ENCODE measurements at places on chromosomes 5 and 9.

DNA sequence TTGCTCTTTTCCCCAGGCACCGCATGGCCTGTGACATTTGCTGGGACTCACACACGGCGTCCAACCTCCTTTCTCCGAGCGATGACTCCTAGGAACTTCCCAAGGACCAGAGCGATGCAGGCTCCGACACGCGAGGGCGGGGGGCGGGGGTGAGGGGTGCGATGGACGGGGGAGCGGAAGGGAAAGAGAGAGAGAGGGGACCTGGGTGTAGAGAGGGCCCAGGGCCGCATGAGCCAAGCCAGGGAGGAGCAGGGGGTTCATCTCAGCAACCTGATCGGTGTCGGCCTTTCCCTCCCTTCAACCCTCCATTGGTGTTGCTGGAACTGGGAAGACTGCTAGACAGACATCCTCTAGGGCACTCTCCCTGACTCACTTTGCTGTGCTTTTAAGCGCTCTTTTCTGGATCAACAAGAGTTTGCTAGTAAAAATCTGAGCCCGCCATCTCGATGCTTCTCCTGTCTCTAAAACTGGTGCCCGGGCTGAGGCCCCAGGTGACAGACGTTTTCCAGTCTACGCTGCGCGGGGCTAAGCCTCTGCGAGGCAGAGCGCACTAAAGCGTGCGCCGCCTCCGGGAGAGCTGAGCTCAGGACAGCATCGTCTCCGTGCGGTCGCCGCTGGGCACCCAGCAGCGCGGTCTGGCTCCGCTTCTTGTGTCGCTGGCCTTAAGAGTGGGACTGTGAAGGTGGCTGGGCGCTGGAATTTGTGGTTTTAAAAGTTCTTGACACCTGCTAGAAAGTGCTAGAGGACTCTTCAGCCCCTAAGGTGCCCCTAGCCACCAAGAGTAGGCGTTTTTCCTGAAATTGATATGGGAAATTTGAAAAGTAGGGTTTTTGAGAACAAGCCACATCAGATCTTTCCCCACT is 1.0 kb upstream of the TSLP start:
- no peak for DNase-seq

GRCh38 chr5:105953616-105954015 is 1717.1 kb downstream of the EFNA5 start:
- DNase-seq, result no peak

- no peak for DNase-seq
These were observed 34.6 kb upstream of the ARHGAP26 start for GRCh38 chr5:142735323-142736246.

DNA sequence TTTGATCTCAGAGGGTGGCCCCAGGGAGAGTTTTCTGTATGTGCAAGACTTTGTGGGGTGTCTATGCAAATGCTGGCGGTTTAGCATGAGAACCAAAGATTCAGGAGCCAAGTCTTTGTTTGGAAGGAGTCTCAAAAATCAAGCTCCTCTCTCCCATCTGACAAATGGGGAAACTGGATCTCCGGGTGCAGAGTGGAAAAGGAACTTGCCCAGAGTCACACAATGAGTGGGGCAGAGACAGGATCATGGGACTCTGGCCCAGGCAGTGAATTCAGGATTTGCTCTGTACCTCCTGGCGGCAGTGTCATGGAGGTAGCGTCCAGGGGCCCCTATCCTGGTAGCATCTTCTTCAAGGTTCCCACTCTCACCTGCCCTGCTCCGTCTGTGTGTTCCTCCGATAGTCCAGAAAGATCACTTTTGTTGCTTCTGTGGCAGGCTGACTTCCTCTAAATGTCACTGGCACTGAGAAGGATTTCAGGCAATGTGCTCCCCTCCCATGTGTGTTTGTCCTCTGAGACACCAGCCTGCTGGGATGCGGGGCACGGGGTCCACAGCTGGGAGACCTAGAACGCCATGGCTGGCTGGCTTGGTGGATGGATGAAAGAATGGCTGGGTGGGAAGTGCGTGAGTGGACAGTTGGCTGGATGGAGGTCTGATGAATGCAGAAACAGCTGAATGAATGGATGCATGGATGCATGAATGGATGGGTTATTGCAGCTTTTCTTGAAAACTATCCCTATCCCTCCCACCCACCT is 3.6 kb downstream of the CCL19 start:
- DNase-seq, result no peak

DNA sequence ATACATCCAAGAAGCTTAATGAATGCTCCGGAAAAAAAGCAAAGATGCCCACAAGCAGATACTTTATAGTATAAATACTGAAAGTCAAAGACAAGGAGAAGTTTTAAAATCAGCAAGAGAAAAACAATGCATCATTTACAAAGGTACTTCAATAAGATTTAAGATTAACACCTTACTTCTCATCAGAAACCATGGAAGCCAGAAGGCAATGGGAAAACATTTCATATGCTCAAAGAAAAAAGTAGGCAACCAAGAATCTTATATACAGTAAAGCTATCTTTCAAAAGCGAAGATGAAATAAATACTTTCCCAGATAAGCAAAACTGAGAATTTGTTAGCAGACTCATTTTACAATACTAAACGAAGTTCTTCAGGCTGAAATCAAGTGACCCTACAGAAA is 51.1 kb downstream of the ABHD17B start:
- no peak for DNase-seq

DNA sequence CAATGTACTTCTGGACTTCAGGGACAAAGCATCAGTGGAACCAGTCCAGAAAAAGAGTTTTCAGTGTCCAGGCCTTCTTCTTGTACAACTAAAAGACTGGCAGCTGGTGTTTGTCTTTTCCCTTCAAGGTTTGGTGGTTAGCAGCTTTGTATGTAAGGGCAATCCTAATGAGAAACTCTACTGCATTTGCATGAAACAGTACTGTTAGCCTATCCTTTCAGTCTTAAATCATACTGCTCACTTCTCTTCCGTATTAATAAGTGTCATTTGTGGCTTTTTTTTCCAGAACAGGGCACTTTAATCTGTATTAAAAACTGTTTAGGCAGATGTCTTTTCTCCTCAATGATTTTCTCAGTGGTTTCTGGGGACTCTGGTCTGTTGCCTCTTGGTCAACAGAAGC is 48.9 kb downstream of the FAM174A start:
- DNase-seq, result no peak

- DNase-seq, result no peak
These were observed 30.9 kb upstream of the RAI14 start for GRCh38 chr5:34625246-34625645.

DNA sequence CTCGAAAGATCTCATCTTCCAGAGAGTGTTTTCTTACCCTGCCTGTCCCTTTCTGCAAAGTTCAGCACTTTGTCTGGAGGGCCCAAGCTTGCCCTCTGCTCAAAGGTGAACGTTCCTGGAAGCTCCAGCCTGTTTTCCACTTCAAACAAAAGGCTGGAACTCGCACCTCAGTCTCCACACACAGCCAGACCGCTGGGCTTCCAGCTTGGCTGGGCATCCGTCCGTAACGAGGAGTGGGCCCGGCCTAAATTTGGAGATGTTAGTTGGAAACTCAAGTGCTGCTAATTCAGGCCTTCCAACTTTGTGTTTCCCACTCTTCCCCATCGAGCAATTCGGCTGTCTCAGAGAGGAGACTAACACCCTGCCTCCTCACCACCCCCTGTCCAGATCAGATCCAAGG is 35.1 kb downstream of the FGF18 start:
- DNase-seq, result no peak

DNA sequence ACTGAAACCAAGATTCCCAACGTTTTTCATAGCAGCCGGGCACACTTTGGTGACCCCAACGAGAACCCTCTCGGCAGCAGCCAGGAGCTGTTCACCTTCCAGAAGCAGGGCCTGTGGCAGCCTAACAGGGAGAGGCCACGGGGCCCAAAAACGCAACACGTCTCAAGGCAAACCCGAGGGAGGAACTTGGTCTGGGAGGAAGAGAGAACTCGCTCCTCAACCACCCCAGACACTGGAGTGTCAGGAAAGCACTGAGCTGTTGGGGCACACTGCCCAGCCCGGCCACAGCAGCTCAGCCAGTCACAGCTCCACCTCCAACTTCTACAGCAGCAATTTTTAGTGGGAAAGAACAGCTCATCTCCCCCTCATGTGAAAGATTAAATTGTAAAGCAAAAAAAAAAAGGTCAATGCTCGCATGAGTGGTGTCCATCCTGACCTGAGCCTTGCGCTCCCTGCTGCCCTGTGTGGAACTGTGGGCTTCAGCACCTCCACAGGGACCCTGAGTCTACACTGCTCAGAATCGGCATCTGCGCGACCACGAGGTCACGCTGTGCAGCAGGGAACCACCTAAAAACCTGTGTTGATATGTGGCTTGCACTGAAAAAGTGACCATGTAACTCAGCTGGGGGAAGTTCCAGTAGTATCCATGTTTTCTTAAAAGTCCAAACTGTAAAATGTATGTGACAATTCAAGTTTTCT is 55.0 kb downstream of the IPPK start:
- DNase-seq, result no peak

- no peak for DNase-seq
These were observed 163.4 kb downstream of the RGS3 start for GRCh38 chr9:113626735-113627495.

GRCh38 chr9:79742110-79742721 is 170.5 kb downstream of the TLE4 start:
- DNase-seq, result no peak

- no peak for DNase-seq
These were observed 302.3 kb downstream of the ARL15 start for GRCh38 chr5:54007827-54008777.

GRCh38 chr5:149682532-149683075 is 47.5 kb upstream of the PPARGC1B start:
- DNase-seq, result no peak

DNA sequence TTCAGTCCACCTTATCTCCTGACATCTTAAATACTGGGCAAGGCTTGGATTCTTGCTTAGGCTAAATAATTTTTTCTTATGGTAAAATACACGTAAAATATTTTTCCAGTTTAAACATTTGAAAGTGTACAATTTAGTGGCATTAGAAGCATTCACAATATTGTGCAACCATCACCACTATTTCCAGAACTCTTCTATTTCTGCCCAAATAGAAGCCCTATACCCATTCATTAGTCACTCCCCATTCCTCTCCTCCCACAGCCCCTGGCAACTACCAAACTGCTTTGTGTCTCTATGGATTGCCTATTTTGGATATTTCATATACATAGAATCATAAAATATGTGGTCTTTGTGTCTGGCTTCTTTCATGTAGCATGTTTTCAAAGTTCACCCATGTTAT is 57.6 kb downstream of the IL31RA start:
- no peak for DNase-seq

GRCh38 chr5:109876941-109877669 is 187.4 kb downstream of the MAN2A1 start:
- no peak for DNase-seq

DNA sequence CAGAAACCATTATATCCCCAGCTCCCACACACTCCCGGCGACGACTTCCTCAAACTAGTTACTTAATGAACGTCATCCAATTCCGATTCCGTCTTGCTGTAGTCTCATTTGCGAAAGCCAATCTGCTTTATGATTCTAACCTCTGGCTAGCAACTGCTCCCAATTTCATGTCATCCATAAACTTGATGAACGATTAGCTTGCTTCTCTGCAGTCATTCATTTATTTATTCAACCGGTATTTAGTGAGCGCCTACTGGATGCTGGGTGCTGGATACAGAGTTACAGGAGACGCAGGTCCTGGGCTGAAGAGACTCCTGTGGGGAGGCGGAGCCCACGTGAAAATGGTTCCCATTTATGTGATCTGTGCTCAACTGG is 46.2 kb downstream of the TSPAN17 start:
- no peak for DNase-seq

DNA sequence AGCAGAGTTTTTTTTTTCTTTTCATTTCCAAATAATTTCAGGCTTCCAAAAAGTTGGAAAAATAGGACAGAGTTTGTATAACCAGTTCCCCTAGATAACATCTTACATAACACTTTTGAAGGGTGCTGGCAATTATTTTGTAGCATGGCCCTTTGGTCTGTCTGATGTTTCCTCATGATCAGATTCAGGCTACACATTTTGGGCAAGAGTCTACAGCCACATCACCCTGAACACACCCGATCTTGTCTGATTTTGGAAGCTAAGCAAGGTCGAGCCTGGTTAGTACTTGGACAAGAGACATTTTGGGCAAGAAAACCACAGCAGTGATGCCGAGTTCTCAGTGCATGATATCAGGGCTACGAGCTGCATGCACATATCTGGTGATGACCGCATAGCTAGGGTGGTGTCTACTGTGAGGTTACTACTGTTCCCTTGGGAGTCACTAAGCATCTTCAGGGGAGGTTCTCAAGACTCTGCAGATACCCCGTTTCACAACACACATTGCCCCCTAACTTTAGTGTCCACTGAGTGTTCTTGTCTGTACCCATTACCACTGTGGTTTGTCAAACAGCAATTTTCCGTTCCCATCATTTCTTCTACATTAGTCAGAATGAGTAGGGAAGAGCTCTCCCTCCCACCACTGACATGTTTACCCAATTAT is 86.2 kb downstream of the TTC39B start:
- DNase-seq, result no peak

DNA sequence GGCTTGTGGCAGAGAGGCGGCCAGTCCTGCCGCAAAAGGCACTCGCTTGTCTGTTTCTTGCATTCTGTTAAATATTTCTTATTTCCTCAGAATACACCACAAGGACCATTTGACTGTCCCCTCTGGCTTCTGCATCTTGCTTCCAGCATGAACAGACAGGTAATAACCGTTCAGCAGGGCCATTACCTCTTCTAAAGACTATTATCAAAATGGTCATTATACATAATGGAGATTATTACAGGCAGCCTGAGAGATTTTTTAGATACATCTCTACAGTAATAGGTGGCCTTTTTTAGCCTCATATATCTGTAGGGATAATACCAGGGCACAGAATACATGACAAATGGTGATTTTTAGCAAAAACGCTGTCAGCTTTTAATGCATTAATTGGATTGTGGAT is 382.0 kb downstream of the PSAT1 start:
- DNase-seq, result no peak

DNA sequence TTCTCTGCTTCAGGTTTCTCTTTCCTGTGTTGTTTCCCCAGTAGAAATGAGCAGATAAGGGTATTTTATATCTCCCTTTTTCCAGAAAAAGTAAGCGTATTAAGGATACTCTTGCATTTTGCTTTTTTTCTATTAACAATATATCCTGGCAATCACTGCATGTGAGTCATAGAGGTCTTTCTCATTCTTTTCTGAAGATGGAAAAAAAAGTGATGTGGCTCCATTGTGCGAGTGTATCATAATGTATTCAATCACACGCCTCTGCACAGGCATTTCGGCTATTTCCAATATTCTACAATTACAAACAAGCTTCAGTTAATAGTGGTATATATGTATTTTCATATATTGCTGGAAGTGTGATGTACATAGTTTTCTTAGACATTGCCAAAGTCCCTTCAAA is 155.9 kb downstream of the MED27 start:
- DNase-seq, result no peak

- DNase-seq, result no peak
These were observed 18.0 kb upstream of the PLEKHG4B start for GRCh38 chr5:73768-74502.

DNA sequence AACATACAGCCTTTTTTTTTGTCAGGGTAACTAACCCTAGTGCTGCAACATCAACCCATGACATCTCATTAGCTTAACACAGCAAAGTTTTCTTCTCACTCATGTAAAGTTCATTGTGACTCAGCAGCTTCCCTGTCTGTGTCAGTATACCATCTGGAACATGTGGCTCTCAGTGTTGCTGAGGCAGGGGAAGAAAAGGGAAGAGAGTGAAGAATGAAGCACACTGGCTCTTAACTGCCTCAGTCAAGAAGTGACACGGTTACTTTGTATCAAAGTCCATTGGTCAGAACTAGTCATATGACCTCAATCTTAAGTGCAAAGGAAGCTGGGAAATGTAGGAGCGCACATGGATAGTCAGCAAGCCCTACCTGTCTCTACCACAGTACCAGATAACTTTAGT is 185.0 kb upstream of the ELL2 start:
- DNase-seq, result no peak

Data from T-helper 1 cell (primary cell).